ENCODE measurements at places on chromosomes 4 and X.
A peak's percentile ranks its signal among the peaks of the same experiment; 100 is the strongest.

DNA sequence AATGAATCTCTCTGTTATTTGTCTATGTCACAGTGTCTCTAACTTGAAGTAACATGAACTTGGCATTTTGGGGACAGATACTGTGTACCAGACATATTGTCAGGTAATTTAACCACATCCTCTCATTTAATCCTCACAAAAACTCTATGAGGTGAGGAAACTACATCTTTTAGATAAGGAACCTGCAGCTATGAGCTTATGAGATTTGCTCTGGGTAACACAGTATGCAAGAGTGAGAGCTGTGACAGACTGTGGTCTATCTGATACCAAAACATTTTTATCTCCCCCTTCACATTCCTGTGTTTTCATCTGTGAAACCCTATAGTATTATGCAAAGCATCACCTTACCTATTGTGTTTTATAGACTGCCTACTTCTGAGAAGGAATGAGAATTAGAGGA, 58.4 kb upstream of the HS3ST1 start:
- DNase-seq = no peak

DNA sequence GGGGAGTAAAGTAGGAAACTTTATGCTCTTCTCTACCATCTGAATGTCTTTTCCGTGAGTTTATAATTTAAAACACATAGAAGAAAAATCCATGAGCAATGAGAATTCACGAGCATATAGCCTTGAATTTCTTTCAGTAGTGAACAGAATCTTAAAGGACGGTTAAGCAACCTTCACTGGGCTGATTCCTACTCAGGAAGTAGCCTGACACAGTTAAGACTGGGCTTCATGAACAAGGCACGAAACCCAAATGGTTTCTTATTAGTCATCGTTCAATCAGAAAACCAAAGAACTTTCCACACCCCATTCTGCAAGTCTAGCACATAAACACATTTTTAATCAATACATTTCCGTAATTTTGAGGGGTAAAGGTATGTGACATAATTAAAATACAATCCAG, 95.8 kb downstream of the SH3KBP1 start:
- no peak for DNase-seq

DNA sequence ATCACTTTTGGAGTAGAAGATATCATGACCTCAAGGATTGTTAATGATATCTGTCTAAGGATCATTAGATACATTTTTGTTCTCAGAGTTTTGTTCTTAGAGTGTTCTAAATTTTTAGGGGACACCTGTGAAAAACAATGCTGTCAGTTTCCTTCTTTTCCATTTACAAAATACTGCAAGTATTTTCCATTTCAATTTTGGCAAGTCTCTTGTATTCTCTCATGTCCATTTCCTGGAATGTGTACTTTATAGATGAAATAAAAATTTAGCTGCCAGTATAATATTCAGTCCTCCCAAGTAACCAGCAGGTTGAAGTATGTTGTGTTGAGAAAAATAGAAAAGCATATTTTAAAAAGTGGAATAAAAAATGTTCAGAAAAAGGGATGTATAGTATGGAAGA, 117.9 kb upstream of the HPGD start:
- DNase-seq = no peak

- no peak for DNase-seq
Measured at GRCh38 chr4:184315675-184316359, 98.1 kb upstream of the ENPP6 start.

- no peak for DNase-seq
Measured at GRCh38 chr4:53497487-53498244, 93.6 kb downstream of the LNX1 start.

- no peak for DNase-seq
Measured at GRCh38 chr4:83932750-83933391, 397.0 kb downstream of the GPAT3 start.

GRCh38 chrX:108557580-108557979, 117.9 kb downstream of the COL4A5 start:
- no peak for DNase-seq

DNA sequence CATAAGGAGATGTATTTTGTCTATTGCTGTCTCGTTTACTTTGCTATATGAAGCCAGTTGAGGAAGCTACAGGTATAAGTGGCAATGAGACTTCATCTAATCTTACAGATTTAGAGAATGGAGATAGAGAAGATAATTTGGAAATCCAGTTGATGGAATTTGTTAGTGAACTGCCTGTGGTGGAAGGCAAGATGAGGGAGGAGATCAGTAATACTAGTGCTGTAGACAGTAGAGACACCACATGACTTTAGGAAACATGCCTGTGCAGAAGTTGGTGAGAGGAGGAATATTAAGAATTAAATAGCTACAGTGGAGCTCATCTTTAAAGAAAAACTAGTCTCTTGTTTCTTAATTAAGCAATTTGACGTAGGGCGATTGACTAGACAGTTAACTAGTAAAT, 51.3 kb downstream of the RBPJ start:
- DNase-seq = no peak

DNA sequence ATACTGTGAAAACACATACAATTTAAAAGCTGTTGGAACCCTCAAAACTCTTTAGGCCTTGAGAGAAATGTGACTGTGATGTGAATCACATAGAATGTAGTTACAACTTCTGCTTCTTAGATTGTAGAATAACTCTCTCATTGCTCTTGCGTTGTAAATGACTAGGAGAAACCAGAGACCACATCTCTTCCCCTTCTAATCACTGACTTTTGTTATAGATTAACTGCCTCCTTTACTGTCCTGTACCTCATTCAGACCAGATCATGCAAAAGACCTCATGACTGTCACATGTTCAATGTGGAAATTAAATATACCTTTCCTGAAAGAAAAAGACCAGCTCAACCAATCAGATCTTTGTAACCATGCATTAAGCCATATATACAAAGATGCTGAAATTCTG, 43.2 kb upstream of the NEIL3 start:
- DNase-seq = no peak

GRCh38 chr4:143587703-143588102, 74.2 kb downstream of the SMARCA5 start:
- DNase-seq = no peak

DNA sequence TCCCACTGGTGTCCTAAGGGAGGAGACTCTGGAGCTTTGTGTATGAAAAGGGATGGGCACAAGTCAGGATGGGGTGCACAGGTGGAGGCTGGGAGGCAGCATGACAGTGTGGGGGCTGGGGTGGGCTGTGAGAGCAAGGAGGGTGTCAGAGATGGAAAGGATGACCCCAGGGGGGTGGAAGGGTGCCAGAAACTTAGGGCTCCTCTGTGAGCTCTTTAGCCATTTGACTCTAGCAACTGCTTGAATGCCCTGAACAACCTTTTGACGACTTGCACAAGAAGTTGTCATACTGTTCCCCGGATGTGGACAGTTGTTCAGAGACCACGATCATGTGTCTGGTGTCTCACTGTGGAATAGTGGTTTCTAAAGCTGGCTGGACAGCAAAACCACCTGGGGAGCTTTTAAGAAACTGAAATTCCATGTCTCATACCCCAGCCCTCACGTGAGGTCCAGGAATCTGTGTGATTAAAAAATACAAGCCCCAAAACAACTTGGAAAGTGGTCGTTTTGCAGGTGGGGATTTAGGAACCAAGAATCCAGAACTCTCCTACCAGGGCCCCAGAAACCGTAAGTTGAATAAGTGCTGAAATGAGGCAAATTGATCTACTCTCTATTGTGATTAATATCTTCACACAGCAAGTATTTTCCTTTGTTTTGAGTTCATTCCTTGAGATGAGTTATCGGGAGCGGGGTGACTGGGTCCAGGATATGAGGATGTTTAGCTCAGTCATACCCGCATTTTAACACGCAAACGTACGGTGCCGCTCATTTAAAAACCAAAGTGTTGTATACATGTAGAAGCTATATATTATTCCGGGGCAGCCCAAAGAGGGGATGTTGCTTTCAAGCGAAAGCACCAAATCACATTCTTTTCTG, 3.4 kb downstream of the RHOH start:
- DNase-seq = no peak

DNA sequence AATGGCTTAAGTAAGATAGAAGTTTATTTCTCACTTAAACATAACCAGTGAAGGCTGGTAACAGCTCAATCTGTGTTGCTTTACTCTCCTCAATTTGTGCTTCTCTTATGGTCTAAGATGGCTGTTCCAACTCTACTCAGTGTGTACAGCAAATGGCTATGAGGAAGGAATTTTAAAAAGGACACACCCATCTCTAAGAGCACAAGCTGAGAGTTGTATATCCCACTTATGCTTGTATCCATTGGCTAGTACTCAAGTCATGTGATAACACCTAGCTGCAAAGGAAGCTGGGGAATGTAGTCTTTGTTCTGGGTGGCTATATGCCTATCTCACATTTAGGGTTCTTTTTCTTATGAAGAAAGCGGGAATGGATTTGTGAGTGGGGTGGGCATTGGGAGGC, 63.3 kb downstream of the GPAT3 start:
- DNase-seq = no peak

DNA sequence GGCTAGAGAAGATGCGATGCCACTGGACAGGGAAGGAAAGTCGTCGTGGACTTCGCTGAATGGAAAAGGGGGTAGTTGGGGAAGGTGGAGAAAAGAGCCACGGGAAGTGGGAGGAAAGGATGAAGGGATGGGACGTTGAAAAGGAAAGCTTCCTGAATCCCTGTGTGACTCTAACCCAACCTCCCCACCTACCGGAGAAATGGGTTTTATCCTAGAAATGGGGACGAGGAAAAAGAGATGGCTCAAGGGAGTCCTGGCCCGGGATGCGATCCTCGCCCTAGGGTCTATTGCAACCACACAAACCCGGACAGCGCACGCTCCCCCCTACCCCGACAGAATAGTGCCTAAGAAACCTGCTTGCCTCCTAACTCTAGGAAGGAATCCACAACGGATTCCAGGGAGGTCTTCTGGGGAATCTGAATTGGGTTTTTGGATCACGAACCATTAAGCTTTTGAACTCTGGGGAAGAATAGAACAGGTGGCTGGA, 738 bp upstream of the TSPAN5 start:
- DNase-seq = no peak

DNA sequence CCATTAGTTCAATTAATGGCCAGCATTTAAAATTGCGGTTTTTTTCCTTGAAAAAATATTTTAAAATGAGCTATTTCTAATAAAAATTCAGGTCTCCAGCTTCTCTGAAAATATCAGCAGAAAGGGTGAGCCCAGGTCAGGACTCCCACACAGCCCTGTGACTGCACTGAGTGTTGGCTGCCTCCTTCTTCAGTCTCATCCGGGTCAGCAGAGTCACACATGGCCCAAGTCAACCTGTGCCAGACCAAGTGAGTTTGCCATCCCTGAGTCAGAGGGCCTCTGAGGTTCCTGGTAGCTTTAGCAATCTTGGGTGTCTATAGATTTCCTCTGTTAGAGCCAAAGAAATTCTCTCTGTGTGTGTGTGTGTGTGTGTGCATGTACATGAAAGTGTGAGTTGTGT, 22.1 kb upstream of the MSX1 start:
- no peak for DNase-seq

DNA sequence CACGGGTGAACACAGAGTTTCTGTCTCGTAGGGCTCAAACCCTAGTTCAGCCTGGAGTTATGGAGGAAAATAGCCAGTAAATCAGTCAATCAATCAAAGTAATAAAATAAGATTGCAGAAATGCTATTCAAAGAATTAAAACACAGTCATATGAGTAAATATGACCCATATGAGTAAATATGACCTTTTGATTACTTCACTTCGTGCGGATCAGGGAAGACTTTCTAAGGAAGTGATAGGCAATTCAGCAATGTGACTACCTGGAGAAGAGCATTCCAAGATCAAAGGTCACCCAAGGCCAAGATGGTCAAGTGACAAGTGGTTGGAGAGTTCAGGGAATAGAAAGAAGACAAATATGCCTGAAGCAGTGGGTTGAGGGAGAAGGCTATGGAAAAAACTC, 722.6 kb downstream of the ADGRL3 start:
- DNase-seq = no peak

GRCh38 chrX:69616457-69617203, 717 bp downstream of the EDA start:
- DNase-seq = no peak

GRCh38 chr4:150160473-150160872, 82.2 kb downstream of the DCLK2 start:
- no peak for DNase-seq

DNA sequence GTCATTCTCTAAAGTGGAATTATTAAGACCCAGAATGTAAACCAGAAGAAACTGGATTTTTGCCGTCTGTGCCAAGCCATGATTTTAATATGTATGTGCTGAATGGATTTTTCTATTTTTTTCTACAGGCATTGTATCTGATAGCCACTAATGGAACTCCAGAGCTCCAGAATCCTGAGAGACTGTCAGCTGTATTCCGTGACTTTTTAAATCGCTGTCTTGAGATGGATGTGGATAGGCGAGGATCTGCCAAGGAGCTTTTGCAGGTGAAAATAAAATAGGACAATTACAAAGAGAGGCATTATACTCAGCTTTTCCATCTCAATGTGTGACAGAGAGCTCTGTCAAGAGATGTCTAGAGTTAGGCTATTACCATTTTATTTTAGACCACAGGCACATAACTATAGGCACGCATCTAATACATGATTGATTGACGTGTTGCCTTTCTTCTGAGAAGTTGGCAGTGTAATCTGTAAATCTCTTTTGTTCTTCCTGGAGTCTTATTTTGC, 53.9 kb downstream of the CAPN6 start:
- no peak for DNase-seq

- no peak for DNase-seq
Measured at GRCh38 chrX:105375816-105376215, 155.3 kb upstream of the TEX13A start.

- DNase-seq = no peak
Measured at GRCh38 chr4:7434766-7435150, at the start of gene PSAPL1. TSS of gene PSAPL1 (minus strand) at chr4:7434930. CDS start at chr4:7434879, 51 bp downstream.

- DNase-seq = no peak
Measured at GRCh38 chr4:118738090-118738489, 52.9 kb downstream of the METTL14 start.

- no peak for DNase-seq
Measured at GRCh38 chr4:182056866-182057265, 186.3 kb upstream of the TENM3 start.

GRCh38 chrX:107880054-107880610, 54.5 kb downstream of the MID2 start:
- no peak for DNase-seq

DNA sequence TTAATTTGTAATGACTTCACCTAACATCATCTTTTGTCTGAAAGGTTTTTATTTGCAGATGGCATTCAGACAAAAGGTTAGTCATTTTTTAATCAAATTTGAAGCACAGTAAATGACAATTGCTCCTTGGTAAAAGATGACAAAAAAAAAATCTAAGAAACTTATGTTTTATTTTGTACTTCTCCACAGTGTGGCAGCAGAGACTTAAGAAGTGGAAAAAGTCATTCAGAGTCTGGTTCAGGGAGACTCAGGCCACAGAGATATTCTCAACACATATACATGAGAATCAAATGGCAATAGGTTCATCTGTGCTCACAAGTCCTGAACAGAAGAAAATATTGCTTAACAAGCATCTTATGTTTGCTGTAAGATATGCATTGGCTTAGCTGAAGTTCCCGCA, 436.2 kb downstream of the KCNIP4 start:
- peak; percentile 13 for DNase-seq

- DNase-seq = no peak
Measured at GRCh38 chrX:38220024-38220414, 652 bp downstream of the SRPX start.

GRCh38 chrX:148885203-148885602, 384.8 kb downstream of the AFF2 start:
- DNase-seq = no peak

GRCh38 chrX:37746951-37747350, 32.9 kb upstream of the CYBB start:
- DNase-seq = no peak
